ENCODE measurements at places on chromosomes 3 and 15. TPM values are rescaled to one million over a fixed set of nuclear protein-coding genes. Genes with fewer than 3 reads are reported as not detected.

GRCh38 chr15:60423537-60423936 is 25.8 kb upstream of the ANXA2 start:
- DNase-seq: no peak

- DNase-seq: no peak
Measured at GRCh38 chr3:13240928-13241618, 167.8 kb upstream of the IQSEC1 start.

- DNase-seq: no peak
Measured at GRCh38 chr15:77516076-77516475, 95.4 kb downstream of the HMG20A start.

Gene TICRR
- total RNA-seq: 18.2 TPM

- DNase-seq: no peak
Measured at GRCh38 chr3:89787485-89787884, 680.1 kb downstream of the EPHA3 start.

- no peak for DNase-seq
Measured at GRCh38 chr3:124535306-124535705, 194.9 kb upstream of the UMPS start.

- DNase-seq: no peak
Measured at GRCh38 chr3:139327231-139327630, 16.6 kb upstream of the MRPS22 start.

GRCh38 chr3:108497271-108497670 is 13.1 kb downstream of the MYH15 start:
- no peak for DNase-seq

Gene CLSTN2
- total RNA-seq: not detected

- DNase-seq: peak; percentile 17
Measured at GRCh38 chr15:65249641-65250040, 37.0 kb downstream of the PARP16 start.

Gene APBA2
- total RNA-seq: 0.81 TPM

Gene GOLGA8H
- not detected for total RNA-seq

GRCh38 chr3:157938154-157938779 is 168.0 kb downstream of the SHOX2 start:
- DNase-seq: no peak

DNA sequence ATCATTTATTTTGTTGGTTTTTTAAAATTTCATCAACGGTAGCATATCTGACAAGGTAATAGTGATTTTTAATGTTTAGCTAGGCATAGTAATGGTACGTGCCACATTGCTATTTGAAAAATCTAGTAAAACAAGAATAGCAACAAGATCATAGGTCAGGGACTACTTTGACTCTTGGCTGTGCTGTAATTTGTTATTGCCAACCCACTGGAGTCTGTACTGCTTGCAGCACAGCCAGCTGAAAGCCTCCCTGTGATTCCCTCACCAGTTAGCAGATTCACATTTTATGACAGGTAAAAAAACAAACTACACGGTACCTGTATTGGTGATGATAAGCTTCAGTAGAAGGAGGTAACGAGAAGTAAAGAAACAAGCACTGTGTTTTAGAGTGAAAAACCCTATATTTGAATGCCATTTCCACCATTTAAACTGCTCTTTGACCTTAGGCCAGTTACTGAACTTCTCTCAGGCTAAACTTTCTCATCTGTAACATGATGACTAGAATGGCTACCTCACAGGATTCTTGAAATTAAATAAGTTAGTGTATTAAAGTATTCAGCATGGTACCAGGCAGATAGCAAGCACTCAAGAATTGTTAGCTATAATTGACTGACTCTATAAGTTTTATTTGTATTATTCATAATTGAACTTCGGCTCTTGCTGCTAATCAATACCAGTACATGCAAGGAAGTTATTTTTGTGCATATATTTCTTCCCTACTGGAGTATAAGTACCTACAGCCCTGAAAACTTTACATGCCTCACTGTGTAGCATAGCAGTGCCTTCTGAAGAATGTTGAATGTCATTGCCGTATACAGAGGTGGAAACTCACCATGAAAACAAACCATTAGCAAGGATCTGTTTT is 16.1 kb downstream of the FILIP1L start:
- no peak for DNase-seq

DNA sequence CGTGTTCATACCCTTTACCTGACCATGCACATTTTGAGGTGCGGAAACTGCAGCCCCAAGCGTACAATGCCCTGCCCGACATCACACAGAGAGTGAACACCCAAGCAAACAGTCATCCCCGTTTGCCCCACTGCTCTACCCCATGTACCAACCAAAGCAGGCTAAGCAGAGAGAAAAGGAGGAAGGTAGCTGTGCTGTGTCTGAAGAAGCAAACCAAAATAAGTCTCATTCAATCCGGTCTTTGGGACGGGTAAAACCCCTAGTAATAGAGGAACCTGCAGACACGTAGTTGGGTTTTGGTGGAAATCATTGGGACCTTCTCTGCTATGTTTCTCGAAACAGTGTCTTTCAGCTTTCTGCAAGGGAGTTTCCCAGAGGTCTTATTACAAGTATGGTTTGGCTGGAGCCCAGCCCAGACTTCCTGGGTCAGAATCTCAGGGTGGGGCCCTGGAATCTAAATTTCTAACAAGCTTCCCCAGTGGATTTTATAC is 164.6 kb upstream of the HES1 start:
- DNase-seq: no peak

GRCh38 chr15:82952158-82953081 is at the start of gene HOMER2:
Gene HOMER2 (minus strand): TSS chr15:82952720. CDS start chr15:82952535, 185 bp downstream.
- peak; percentile 22 for DNase-seq

GRCh38 chr15:49876401-49877038 is 242.5 kb downstream of the ATP8B4 start:
- DNase-seq: no peak

DNA sequence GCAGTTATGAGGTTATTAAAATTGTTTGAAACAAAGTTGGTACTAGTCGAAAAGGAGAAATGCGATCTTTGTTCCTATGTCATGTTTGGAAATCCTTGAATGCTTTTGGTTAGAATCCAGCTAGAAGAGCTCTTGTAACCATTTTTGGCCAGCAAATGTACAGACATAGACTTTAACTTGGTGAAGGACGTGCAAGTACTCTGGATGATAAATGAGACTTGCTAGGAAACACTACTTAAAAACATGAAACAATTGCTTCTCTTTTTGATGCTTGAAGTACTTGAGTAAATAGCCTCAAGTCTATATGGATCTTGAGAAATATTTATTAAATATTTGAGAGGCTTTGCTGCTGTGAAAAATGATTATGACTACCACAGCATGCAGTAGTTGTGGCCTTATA is 95.8 kb downstream of the CADM2 start:
- no peak for DNase-seq

GRCh38 chr3:11356269-11356668 is 84.1 kb downstream of the ATG7 start:
- no peak for DNase-seq

- no peak for DNase-seq
Measured at GRCh38 chr3:134018406-134018805, 11.3 kb downstream of the SLCO2A1 start.

- no peak for DNase-seq
Measured at GRCh38 chr15:66565741-66566144, at the start of gene LCTL. Gene LCTL (minus strand): TSS chr15:66565998. CDS start chr15:66565365, 633 bp downstream.

DNA sequence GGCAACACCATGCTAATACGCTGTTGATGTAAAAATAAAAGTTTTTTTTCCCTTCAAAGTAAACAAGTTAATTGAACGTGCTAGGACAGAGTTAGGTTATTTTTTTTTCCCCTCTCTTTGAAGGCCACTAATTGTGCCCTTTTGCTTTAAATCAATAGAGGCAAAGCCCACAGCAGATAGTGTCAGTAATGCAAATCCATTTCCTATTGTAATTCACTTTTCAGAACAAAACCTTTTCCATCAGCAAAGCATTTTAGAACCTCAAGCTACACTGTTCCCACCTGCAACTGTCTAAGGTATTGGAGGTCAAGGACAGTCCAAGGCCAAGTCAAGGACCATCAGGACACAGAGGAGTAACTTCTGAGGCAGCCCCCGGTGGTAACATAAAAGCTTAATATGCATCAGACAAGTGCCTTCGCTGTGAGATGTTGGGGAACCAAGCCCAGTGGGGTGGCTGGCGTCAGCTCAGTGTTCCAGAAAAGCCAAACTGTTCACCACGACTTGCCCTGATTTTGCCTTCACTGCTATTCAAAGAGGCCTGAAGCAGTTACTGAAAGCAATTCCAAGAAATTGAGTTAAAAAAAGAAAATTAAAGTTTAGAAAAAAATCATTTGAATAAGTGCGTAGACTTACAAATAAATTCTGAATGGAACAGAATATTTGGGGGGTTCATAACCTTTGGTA is 65.8 kb upstream of the ICE2 start:
- no peak for DNase-seq

Gene MKRN2OS
- not detected for total RNA-seq

Gene CASR
- total RNA-seq: 0.10 TPM

DNA sequence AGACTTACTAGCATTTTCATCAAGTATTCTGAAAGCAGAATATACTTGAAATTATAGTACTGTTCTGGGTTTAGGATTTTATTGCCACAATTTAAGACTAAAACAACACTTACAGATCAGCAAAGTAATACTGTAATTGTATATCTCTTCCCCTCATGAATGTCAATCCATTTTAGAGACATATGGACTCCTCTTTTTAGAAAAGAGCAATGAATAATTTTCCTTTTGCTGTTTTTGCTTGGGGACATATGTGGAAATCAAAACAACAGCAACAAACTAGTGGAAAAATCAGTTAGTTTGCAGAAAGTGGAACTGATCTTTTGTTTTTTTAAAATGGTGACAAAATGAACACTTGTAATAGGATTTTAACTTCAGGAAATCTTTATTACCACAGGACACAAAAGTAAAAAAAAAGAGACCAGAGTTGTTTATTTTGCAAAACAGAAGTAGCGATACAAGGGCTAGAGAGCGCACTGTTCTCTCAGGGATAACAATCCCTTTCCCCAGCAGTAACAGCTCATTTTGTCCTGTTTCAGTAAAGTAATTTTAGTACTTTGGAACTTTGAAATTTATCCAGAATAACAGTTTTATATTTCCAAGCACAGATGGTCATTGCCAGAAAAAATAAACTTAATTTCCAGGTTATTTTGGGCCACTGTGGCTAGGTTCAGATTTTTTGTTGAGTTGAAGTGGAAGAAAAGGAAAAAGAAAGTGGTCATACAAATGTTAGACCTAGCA is 17.1 kb downstream of the LEKR1 start:
- DNase-seq: no peak

Gene ADCY5
- not detected for total RNA-seq

Gene ALCAM
- 12.9 TPM for total RNA-seq

Gene MAPK6
- 44.9 TPM for total RNA-seq

GRCh38 chr3:43759297-43759782 is 68.6 kb downstream of the ABHD5 start:
- no peak for DNase-seq

DNA sequence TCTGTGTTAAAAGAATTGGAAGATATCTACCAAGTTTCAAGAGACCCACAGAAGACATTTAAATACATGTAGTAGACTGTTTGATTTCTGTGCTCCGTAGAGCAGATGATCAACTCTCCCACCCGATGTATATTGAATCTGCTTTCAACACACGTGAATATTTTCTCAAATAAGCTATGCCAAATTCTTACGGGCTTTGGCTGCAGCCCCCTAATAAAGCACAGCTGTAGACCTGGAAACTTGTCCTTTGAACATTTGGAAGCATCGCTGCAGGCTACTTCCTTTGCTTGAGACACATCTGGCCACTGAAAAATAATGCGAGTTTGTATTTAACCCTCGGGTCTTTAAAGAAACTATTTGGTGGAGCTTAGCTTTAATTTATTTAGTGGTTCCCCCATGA is 98.3 kb upstream of the SELENOK start:
- DNase-seq: no peak

DNA sequence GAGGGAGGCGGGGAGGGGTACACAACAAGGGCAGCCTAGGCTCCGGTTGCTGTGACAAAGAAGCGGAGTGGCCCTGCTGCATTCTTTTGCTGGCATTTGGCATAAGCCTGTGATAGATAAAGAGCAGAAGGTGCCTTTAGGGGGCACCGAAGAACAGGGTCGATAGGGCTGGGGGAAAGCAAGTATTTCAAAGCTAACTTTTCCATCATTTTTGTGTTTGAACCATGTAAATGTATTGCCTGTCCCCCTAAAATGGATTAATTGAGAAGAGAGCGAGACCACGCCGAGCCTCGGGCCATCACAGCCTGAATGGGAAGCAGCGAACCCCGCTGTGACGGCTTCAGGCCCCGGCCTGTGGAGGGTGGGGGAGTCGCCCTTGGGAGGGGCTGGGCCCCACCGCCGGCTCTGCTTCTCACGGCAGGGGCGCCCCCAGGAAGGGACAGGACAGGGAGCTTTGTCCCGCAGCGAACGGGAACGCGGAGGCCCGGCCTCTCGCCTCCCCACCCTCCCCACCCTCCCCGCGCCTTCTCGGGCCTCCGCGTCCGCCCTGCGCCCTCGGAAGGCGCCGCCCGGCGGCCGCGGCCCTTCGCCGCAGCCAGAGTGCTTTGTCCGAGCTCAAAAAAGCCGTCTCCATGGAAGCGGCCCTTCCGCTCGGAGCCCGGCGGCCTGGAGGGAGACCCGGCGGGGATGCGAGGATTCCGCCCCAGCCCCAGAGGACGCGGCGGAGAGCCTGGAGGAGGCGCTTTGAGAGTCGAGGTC is 32.4 kb upstream of the ALDH1L1 start:
- DNase-seq: no peak

GRCh38 chr3:5136919-5137429 is 14.9 kb downstream of the ARL8B start:
- DNase-seq: no peak

DNA sequence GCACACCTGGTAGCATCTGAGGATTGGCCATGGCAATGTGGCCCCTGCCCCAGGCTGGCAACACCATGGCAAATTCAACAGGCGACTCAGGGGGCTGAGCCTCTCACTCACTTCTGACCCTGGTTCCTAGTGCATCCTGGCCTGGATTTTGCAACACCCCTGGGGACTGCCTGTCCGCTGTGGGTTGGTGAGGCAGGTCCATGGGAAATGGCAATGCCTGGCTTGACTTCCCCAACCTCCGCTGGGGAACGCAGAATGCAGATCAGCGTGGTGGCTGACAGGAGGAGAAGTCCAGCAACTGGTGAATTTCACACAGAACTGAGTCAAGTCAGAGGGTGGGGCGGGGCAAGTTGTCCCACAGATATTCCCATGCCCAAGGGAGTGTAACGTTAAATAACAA is 3.9 kb upstream of the PSTPIP1 start:
- DNase-seq: no peak

GRCh38 chr3:147400111-147400510 is 6.2 kb downstream of the ZIC4 start:
- DNase-seq: no peak

DNA sequence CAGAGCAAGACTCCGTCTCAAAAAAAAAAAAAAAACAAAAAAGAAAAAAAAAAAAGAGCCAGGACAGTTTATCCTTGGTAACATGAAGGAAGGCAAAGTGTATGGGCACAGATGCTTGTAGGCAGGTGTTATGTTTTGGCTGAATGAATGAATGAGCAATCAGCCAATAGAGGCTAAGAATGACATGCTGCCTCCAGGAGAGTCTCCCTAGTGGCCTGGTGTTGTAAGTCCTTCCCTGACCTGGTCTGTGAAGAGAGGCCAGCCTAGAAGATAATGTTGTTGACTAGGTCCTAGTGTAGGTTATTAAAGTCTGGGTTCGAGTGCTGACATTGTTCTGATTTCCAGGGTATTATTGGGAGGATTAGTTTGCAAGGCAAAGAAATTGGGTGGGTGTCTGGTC is 24.9 kb downstream of the GYG1 start:
- no peak for DNase-seq
